Activated naive CD8-positive, alpha-beta T cell treated with anti-CD3 and anti-CD28 coated beads, Interleukin-2, amount 10 ng/mL, durations not matched to agents 7 days and 5 days (primary cell): ENCODE measurements at places on chromosomes 7 and 10. TPM values are rescaled to one million over a fixed set of nuclear protein-coding genes. Genes with fewer than 3 reads are reported as not detected.

CYP3A5 gene
- total RNA-seq: not detected

ABCC2 gene
- total RNA-seq: 2.5 TPM

PLCE1 gene
- total RNA-seq: not detected

PRLHR gene
- not detected for total RNA-seq

OR13A1 gene
- total RNA-seq: not detected

GRCh38 chr7:113698556-113699220 lies 220.1 kb downstream of the PPP1R3A start:
- DNase-seq: no peak

DNA sequence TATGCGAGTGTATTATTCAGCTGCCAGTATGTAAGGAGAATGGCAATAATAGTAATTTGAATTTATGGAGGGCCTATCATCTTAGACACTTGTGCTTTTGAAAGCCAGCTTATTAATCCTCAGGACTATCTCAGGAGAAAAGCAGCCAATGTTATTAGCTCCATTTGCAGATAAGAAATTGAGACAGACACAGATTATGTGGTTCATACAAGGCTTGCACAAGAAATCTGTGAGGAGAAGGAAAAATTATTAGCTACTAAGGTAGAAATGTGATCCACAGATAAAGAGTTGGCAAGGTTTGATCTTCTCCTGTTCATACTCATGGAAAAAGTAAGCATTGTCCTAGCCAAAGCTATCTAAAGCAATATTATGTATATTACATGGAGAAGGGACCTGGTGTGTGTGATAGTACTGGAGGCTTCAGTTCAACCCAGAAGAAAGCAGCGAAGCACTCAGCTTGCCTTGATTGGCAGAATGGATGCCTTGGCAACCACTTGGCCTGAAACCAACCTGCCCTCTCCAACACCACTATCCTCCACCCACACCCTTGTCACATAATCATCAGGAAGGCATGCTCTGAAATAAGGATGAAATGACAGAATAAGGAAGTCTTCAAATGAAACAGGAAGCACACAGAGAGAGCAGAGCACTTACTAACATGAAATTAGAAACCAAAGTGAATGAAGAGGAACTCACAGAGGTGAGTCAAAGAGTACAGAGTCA lies 18.0 kb downstream of the MACC1 start:
- no peak for DNase-seq

DNA sequence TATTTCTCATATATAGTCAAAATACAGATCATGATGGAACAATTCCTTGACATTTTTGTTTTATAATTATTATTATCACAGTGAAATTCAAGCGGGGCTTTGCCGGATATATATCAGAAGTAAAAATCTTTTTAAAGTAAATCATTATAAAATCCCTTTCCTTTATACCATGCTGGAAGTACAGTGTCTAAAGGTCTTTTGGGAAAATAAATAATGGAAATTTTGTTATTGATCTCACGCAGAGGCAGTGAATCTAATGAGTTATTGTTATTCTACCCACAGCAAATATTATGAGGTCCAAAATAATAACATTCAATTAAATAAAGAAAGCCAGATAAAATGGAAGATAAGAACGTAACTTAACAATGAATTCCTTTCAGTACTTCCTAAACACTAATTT lies 33.8 kb downstream of the GFRA1 start:
- no peak for DNase-seq

GRCh38 chr7:14841086-14841485 lies 61.5 kb downstream of the DGKB start:
- no peak for DNase-seq

DNA sequence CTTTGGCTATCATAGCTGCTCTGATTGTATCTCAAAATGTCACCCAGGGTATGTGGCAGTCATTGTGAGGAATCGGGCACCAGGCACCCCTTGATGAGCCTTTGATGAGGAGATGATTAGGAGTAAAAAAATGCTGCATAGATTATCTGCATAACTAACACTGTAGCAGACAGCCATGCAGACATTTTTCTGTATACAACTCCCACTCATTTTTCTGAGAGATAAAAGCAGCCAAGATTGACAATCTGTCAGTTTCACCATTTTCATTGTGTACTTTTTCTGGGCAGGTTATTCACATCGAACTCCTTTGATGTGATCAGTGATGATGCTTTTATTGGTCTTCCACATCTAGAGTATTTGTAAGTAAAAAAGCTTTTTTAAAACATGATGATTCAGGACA lies 19.4 kb downstream of the LGI1 start:
- DNase-seq: no peak

DNA sequence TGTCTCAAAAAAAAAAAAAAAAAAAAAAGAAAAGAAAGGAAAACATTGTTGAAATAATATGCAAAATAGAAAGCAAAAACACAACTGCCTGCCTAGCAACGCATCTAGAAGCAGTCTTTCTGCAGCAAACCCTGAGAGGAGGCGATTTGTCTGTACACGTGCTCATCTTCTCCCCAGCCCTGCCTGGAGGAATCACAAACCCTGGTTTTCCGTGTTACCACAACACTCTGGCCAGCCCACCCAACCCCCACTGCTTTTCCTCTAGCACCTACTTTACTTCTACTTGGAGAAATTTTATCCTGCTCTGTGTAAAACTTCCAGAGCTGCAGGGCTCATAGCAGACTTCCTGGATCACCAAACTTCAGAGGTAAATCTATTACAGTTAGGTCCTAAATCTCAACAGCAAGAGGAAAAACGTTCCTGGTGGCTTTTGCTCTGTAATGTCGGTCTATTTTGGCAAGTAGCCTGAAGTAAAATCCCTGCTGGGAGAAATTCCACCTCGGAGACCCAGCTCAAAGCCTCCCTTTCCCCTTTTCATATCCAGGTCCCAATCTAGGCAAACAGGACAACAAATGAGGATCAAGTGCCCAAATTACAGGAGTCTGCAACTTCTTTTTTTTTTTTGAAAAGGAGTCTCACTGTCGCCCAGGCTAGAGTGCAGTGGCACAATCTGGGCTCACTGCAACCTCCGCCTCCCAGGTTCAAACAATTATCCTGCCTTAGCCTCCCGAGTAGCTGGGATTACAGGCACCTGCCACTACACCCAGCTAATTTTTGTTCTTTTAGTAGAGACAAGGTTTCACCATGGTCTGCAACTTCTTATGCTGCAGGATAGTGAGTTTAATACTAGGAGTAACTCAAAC lies 91.6 kb downstream of the DNMBP start:
- DNase-seq: no peak

GRCh38 chr7:128939075-128939860 lies 1.5 kb downstream of the IRF5 start:
- no peak for DNase-seq

- no peak for DNase-seq
These were observed 13.0 kb downstream of the SCART1 start for GRCh38 chr10:133466683-133467275.

GRCh38 chr7:8214244-8214824 lies 47.6 kb downstream of the ICA1 start:
- no peak for DNase-seq

GRCh38 chr10:22370320-22370719 lies 25.0 kb downstream of the SPAG6 start:
- no peak for DNase-seq

DNA sequence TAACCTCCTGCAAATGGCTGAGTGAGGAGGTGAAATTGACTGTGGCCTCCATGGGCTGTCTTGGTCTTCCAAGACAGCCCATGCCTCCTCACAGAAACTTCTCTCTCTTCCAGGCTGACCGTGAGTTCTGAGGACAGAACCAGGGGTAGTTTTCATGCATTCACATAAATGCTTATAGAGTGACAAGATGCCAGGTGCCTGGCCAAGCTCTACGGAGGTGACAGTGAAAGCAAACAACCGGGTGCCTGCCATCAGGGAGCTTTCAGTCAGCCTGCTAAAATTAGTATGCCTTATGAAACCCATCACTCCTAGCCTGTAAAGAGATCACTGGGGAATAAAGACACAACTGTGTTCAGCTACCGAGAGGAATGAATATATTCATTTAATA lies 919 bp upstream of the RHOBTB1 start:
- no peak for DNase-seq
